Stimulated activated CD8-positive, alpha-beta memory T cell treated with anti-CD3 and anti-CD28 coated beads, Interleukin-15, amount 100 ng/mL, for 24 hours (primary cell): ENCODE measurements at places on chromosomes 6 and 20.

DNA sequence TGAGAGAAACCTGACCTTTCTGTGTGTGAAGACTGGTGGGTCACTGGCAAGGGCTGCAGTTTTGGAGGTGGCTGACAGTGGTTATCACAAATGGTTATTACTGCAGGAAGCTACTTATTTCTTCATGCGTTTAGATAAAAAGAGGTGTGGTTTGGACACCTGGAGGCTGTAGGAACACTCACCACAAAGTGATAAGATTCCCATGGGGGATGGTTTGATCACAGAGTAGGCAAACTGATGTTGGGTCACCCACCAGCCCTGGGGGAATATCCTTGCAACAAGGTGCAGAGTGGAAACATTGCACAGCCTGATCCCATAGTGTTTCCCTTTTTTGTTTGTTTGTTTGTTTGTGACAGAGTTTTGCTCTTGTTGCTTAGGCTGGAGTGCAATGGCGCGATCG lies 33.9 kb upstream of the RNGTT start:
- DNase-seq, result no peak

- no peak for DNase-seq
Observed at GRCh38 chr6:139639507-139639906, 265.1 kb upstream of the CITED2 start.

DNA sequence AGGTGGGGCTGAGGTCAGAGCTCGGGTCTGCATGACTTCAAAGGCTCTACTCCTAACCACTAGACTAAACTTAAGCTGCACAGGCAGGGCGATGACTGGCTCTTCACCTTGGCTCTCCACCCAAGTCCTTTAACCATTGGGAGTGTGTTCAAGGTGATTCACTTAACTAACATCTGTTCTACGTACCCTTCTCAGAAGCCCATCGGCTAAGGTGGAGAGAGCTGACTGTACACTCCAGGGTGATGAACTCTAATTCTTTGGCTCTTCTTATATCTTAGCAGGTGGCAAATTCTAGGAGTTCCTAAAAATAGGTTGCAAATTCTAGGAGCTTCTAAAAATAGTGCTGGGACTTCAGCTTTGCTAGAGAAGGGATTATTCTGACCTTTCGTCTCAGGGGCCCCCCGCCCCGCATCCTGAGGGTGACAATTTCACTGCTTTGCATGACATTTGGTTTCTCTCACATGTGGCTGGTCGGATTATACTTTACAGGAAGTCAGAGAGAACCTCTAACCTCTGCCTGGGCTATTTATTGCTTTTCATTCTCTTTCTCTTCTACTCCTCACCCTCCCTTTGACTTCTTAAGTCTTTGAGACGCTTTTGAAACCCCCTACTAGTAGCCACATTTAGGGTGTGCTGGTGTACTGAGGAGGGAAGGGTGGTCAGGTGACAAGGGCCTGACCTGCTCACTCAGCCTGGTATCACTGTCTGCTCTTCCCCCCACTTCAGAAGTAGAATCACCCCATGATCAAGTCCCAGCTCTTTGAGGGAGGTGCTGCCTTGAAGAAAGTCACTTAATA lies 55.5 kb downstream of the PRDM1 start:
- DNase-seq, result no peak

- DNase-seq, result peak; percentile 26
Observed at GRCh38 chr20:1108437-1108920, 9.9 kb upstream of the PSMF1 start.

GRCh38 chr6:73285674-73286283 lies 22.8 kb upstream of the KHDC1 start:
- DNase-seq, result no peak

DNA sequence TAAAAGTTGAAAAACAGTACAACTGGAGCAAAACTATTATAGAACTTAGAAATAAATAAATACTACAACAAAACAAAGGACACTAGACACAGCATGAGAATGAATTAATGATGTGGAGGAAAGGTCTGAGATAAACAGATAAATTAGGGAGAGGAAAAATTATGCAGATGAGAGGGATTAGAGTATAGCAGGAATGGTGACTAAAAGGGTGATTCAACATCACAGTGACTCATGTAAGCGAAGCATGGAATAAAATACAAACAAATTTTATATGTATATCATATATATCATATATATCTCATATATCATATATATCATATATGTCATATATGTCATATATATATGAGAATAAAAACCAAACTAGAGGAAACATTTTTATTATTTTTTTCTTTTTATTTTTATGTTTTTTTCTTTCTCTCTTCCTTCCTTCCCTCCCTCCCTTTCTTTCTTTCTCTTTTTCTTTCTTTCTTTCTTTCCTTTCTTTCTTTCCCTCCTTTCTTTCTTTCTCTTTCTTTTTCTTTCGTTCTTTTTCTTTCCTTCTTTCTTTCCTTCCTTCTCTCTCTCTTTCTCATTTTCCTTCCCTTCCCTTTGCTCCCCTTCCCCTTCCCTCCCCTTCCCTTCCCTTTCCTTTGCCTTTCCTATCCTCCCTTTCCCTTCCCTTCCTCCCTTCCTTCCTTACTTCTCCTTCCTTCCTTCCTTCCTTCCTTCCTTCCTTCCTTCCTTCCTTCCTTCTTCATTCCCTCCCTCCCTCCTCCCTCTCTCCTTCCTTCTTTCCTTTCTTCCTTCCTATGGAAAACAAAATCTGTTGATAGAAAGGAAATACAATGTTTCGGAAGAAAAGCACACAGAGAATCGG lies 1014.6 kb downstream of the GRIK2 start:
- DNase-seq, result no peak

DNA sequence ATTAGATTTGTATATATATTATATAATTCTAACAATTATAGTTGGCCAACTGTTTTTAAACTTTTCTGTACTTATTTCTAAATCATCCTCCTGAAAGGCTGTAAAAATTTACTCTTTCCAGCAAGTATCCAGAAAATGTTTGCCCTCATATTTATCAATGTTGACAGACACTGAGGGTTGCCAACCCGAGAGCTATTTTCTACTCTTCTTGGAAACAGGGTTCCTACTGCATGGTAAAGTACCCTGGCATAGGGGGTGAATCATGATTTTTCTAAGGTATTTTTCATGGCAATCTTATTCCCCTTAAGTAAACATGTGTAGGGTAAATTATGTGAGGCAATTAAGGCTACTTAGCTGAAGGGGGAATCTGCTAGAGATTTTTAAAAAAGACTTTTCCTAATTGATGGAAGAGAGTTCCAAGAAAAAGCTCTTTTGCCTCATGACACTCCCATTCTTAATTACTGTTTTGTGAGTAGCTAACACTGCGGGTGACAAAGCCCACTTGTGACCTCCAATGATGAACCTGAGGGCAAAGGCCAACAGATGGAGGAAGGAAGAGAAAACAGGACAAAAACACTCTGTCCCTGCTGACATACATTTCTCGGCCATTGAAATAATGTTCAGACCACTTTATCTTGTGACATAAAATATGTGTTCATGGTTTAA lies 37.9 kb downstream of the GPX5 start:
- DNase-seq, result no peak

- DNase-seq, result no peak
Observed at GRCh38 chr6:13581700-13582229, 7.4 kb downstream of the SIRT5 start.

DNA sequence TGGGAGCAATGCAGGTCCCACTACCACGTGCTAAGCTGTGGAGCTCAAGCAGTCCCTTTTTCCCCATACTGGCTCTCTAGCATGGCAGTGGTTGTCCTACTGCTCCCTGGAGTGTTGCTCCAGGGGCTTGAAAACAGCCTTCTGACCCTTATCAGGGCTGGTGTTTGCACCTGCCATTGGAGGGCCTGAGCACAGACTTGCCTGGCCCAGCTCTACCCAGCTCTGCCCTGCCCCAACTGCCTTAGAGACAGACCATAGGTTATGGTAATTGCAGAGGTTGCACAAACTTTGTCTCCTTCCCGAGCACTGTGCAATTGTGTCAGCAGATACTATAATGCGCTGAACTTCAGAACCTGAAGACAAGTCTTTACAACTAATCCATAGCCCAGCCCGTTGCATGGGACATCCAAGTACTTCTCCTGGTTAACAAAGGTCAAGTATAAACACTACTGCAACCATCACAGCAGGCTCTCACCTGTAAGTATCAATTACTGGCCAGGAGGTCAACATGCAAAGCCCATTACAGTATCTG lies 58.7 kb downstream of the PDSS2 start:
- no peak for DNase-seq

DNA sequence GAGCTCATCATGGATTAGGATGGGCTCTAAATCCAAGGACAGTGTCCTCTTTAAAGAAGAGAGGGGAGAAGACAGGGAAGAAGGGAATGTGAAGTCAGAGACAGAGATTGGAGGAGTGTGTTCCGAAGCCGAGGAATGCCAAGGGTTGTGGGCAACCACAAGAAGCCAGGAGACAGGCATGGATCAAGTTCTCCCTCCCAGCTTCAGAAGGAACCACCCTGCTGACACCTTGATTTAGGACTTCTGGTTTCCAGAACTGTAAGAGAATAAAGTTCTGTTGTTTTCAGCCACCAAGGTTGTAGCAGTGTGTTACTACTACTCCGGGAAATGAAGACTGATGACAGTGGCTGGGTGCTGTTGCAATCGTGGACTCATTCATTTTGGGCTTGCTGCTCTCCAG lies 120.1 kb downstream of the RPS12 start:
- DNase-seq, result no peak
